ENCODE measurements at places on chromosomes 3 and 15.
A peak's percentile ranks its signal among the peaks of the same experiment; 100 is the strongest.

DNA sequence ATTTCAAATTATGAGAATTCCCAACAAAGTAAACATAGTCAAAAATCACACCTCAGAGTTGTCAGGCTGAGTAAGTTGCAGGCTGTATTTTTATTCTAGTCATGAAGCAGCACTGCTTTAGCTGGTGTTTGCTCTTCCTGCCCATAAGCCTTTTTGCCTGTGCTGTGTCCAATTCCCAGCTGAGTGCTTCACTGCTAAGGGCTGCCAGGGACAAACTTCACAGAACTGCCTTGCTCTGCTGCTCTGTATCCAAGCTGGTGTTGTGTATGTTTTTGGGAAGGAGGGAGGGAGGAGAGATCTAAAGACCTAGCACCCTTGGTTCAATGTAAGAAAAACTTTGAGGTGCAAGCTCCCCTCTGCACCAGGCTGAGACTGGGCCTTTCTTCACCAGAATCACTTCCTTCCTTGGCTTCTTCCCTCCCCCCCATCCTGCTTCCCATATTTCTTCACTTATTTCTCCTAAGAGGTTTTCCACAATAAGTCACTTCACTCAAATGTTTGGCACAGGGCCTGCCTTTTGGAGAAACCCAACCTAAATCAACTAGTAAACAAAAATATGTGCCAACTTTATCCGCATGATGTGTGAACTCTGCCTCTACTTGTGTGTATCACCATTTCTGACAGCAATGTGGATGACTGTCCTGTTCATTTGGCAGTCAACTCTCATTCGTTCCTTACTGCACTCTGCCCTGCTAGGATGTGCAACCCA is 156.1 kb downstream of the TBL1XR1 start:
- no peak for DNase-seq

GRCh38 chr3:186783058-186783730 is at the start of gene EIF4A2:
EIF4A2 (plus strand) TSS chr3:186783577; CDS start chr3:186783611, 34 bp downstream.
- peak; percentile 91 for DNase-seq

DNA sequence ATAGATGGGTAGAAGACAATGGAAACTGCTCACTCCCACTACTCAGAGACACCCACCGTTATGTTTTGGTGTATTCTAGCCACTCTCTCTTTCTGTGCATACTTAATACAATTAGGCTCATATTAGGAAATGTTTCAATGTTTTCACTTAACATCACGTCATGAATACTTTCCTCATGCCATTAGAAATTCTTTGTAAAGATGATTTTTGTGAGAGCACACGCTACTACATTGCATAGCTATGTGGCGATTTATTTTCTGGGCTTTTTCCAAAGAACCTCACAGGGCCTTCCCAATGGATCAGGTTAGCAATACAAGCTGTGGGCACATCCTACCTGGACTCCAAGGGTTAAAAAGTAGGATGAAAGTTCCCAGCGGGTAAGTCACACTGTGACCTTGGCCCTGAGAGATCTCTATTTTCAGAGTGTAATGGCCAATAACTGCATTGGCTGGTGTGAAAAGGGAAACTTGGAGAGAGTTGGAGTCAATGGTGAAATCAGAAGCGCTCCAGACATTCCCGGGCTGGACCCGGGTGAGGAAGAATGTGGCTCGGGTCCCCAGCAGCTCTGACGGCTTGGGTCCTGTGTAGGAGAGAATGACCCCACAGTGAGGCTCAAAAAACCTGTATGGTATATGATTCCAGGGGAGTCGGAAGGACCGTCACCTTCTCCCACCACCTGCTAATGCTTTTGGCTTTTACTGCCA is 25.8 kb upstream of the TGM5 start:
- no peak for DNase-seq

DNA sequence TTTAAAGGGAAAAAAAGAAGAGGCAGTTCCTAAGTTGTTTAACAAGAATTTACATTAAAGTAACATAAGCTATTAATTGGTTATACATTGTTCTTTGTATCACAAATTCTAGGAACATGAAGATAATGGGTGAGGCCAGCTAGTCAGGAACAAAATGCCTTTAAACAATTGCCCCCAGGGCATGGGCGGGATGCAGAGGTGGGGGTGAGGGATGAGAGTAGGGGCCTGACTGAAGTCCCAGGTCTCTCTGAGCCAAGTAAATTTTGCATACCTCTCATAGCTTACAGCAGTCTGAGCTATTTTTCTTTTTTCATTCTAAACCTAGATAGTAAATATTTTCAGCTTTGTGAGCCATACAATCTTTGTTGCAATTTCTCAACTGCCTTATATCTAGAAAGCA is 77.8 kb upstream of the RNU6-1 start:
- DNase-seq, result no peak

DNA sequence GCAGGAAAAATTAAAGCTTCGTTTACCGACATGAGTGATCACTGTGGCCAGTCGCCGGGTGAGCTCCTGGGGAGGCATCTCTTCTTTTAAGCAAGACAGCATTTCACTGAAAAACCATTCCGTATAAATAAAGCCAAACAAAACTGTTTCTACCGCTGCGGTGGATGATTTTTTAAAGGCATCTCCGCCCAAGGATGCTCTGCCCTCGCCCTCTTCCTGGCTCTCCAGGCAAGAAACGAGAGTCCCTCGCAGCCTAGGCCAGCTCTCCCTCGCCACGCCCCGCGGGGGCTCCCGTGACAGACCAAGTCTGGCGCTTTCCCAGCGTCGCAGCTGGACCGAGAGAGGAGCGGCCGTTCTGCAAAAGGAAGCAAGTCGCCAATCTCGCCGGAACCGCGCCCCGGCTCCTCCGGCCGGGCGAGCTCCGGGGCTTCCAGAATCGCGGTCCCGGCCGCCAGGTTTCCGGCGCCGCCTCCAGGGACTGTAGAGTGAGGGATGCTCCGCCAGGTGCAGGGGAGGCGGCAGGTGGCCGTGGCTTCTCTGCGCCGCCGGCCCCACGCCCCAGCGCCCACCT is 458 bp downstream of the MCF2L2 start:
- DNase-seq, result no peak

GRCh38 chr15:49024840-49025239 is 21.4 kb downstream of the SECISBP2L start:
- DNase-seq, result no peak

DNA sequence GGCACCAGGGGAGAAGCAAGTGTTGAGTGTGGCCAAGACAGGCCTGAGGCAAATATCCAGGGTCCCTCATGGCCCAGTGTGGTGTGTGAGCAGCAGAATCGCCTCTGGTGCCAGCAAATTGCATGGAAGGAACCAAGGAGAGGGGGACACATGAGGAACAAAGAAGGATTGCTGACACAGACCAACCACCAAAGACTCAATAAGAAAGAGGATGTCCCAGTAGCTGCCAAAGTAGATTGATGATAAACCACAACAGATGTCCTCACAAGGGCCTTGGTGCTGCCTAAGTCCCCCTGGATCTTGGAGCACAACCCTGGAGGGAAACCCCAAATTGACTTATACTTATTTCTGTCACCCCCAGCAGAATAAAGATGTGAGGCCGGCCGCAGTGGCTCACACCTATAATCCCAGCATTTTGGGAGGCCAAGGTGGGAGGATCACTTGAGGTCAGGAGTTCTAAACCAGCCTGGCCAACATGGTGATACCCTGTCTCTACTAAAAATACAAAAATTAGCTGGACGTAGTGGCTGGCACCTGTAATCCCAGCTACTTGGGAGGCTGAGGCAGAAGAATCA is 10.6 kb downstream of the SRGAP3 start:
- DNase-seq, result no peak

DNA sequence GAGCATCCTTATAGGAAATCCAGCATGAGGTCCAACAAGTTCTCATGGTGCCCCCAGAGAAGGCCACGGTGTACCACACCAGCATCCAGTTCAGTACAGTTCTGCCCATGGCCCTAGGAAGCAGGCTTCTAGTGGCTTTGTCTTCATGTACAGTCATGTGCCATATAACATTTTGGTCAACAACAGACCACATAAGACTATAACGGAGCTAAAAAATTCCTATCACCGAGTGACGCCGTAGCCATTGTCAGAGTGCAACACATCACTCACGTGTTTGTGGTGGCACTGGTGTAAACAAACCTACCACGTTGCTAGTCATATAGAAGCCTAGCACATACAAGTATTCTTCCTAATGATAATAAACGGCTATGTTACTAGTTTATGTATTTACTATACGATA is 209.0 kb downstream of the ARRDC4 start:
- DNase-seq, result no peak

- no peak for DNase-seq
Measured at GRCh38 chr15:60135961-60136360, 131.8 kb downstream of the FOXB1 start.

DNA sequence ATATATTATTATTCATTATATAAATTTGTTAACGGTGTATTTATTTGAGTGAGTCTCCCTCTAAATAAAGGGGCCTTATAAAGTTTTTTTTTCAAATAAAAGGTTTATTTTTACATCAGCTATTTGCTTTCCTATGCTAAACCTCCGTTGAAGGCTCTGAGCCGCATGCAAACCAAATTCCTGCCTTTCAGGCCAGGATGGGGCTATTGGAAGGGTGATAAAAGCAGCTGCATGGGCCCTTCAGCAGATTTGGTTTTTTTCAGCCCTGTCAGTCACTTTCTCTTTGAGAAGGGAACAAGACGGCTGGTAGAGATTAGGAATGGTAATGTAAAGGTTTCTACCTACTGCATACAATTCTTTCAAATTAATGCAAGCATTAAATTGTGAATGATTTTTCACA is 244.2 kb downstream of the WNT5A start:
- no peak for DNase-seq

GRCh38 chr3:127990461-127990860 is 61.8 kb upstream of the SEC61A1 start:
- no peak for DNase-seq

GRCh38 chr3:53673722-53674350 is 172.4 kb downstream of the CHDH start:
- no peak for DNase-seq

GRCh38 chr3:197014942-197015575 is 14.6 kb downstream of the MELTF start:
- no peak for DNase-seq

- no peak for DNase-seq
Measured at GRCh38 chr3:79490165-79491028, 277.4 kb downstream of the ROBO1 start.

DNA sequence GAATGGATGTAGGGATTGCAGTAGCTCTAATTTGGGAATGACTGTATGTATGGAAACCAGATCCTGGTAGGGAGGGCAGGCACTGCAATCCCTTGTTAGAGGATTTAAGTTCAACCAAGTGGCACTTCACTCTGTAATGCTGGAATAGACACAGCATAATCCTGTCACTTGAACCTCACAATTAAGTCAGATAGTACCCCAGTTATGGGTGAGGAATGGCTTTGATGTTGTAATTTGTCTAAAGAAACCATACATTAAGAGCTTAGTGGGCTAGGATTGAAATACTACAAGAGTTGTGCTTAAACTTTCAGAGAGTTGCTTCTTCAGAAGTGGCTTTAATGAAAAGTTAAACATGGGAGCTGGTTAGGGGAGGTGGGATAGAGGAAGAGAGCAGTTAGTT is 9.3 kb downstream of the RAB7A start:
- no peak for DNase-seq

- no peak for DNase-seq
Measured at GRCh38 chr3:115790759-115791158, 167.4 kb downstream of the GAP43 start.

DNA sequence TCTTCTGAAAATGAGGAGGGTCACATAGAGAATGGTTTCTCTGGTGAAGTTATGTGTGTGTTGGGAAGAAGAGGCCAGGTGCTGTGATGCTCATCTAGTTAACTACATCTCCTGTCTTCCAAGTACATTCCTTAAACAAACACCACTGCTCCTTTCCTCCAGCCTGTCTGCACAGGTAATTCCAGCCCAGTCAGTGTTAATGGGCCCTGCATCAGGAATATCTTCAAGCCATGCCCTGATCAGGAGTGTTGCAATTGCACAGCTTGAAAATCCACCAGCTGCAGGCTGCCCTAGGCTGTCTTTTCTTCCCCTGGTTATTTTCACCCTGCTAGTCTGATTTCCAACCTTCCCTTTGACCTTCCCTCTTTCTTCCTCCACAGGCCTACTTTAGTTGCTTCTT is 41.9 kb upstream of the LMOD3 start:
- no peak for DNase-seq

DNA sequence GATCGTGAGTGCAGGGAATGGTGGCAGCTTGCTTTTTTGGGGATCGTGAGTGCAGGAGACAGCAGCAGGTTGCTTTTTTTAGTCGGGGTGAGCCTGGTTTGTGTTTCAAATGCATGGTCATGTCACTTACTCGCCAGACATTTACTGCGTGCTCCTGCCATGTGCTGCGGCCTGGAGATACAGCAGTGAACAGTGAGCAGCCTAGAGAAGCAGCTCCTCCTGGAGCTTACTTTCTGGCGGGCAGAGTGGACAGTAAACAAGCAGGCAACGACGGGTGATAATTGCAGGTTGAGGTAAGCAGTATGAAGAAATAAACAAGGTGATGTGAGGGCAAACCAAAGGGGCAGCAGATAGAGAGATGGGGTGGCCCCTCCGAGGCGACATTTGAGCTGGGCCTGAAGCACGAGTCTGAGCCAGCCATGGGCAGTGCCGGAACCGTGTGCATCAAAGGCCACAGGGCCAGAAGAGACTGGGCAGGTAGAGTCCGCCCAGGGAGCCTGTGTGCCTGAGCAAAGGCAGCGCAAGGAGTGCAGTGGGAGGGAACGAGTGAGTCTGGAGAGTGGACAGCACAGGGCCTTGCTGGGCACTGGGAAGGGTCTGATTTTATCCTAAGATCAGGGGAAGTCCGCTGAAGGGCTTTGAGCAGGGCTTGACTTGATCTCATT is 57.3 kb upstream of the RASA2 start:
- no peak for DNase-seq

DNA sequence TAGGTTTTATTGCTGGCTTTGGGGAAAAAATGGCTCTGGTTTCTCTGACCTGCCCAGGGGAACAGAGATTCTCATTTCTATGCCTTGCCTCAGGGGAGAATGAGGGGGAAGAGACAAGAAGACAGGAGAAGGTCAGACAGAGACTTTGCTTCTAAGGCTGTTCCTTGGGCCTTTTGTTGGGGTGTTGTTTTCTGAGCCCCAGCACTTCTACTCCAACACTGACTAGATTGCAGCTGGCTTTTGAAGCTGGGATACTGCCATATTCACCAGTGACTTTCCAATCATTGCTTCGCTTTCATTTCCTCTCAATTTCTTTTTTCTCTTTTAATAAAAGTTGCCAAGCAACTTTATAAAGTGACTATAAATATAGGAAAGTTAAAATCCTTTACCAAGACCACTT is 143.2 kb upstream of the ARHGEF26 start:
- DNase-seq, result no peak

- no peak for DNase-seq
Measured at GRCh38 chr3:135473449-135473848, 492.1 kb upstream of the PPP2R3A start.
